ENCODE measurements at places on chromosomes 1 and 21. TPM values are rescaled to one million over a fixed set of nuclear protein-coding genes. Genes with fewer than 3 reads are reported as not detected.

Gene GBP7
- total RNA-seq = 0.24 TPM

GRCh38 chr1:19203440-19203839 lies 6.6 kb downstream of the UBR4 start:
- H3K4me1 ChIP-seq = peaks cover 35% of the 10 kb centered on the region
- H3K4me3 ChIP-seq = no peak overlapping the region
- no peak overlapping the region for H3K27ac ChIP-seq
- H3K36me3 ChIP-seq = peaks cover 13% of the 10 kb centered on the region
- DNase-seq = no peak

DNA sequence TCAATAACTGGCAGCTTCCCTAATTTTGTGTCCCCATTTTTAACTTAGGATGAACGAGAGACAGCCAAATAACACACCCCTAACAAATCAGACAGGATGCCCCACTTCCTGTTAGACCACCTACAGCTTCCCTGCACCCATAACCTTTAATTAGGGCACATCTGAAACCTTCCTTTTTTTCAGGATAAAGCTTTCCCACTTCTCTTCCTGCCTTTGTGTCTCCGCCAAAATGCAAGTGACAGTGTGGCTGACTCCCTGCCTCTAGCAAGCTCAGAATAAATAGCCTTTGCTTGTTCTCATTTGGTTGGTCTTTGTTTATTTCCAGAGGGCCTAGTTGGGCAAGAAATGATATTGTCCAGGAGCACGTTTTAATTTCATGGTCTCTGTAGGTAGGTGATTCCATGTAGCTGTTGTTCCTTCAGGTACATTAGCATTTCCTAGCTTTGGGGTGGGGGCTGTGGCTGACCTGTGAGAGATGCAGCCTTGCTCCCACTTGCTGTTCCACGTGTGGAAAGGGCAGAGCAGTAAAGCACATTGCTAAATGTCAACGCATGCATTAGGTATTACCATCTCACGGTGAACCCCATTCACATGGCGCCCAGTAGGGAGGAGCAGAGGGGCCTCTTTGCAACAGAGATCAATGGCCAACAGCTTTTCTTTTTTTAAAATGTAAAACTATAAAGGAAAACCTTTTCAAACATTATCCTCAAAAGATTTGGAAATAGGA lies 154.9 kb downstream of the ST6GALNAC3 start:
- peaks cover 13% of the 10 kb centered on the region for H3K4me1 ChIP-seq
- no peak for DNase-seq
- H3K36me3 ChIP-seq = no peaks in the 10 kb centered on the region

DNA sequence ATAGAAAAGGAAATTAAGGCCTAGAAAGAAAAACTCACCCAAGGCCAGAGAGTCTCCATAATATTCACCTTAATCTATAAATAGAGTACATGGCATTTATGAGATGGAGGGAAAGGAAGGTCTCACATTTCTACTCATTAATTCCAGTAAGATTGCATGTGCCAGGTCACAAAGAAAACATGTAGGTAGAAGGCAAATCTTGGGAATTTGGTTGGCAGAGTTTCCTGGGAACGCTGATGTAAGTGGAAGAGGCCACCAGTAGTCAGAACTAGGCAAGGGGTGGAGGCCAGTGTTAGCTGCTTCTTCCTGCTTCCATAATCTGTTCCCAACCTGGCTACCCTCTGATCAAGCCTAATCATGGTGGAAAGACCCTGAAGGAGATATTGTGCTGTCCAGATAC lies 29.2 kb upstream of the PGBD5 start:
- no peak overlapping the region for H3K27ac ChIP-seq
- no peak overlapping the region for H3K4me3 ChIP-seq
- peaks cover 21% of the 10 kb centered on the region for H3K4me1 ChIP-seq
- no peaks in the 10 kb centered on the region for H3K27me3 ChIP-seq

GRCh38 chr1:160860840-160861505 lies 1.7 kb downstream of the CD244 start:
- no peak overlapping the region for H3K4me3 ChIP-seq
- H3K27me3 ChIP-seq = peaks cover 42% of the 10 kb centered on the region
- no peak overlapping the region for H3K27ac ChIP-seq

DNA sequence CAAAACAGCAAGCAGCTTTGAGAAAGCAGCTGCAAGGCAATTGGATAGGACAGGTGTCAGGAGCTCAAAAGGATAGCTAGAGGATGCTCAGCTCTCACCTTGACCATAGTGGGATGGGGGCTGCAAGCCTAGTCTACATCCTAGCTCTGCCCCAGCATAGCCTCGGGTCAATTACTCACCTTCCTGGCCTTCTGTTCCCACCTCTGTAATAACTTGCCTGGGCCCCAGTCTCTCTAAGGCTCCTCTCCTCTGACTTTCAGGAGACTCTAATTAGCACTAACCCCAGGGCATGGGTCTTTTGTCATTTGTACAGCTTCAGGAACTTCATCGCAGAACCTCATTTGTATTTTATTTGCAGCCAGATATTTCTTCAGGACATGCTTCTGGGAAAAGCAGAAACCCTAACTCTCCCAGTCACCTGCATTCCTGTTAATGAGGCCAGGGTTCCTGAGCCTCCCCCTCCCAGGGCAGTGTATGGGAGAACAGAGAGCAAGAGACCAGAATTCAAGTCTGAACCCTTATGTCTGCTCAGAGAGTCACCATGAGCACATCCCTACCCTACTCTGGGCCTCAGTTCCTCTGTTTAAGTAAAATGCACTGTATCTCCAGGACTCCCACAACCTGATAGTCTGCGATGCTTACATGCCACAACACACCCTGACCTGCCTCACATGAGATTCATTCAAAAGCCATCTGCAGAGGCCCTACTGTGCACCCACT lies 108.1 kb downstream of the MATN1 start:
- H3K36me3 ChIP-seq = no peaks in the 10 kb centered on the region
- no peak overlapping the region for H3K4me3 ChIP-seq
- no peak overlapping the region for H3K27ac ChIP-seq
- peaks cover 8% of the 10 kb centered on the region for H3K4me1 ChIP-seq
- peaks cover 73% of the 10 kb centered on the region for H3K27me3 ChIP-seq
